Activated T-helper 2 cell treated with anti-CD3 and anti-CD28 coated beads, Interferon-gamma antibody, Interleukin-2, Interleukin-4, amounts not matched to agents 10 μg/mL and 5 μg/mL and 100 μg/mL, durations not matched to agents 14 hours and 24 hours and 36 hours (primary cell): ENCODE measurements at places on chromosomes 12 and 14.
A peak's percentile ranks its signal among the peaks of the same experiment; 100 is the strongest.

GRCh38 chr12:28278960-28279359 lies 88.7 kb downstream of the CCDC91 start:
- no peak for DNase-seq

GRCh38 chr12:121911824-121912585 lies 6.4 kb upstream of the CFAP251 start:
- no peak for DNase-seq

GRCh38 chr12:48811437-48812090 lies 6.7 kb upstream of the CACNB3 start:
- no peak for DNase-seq

- DNase-seq: no peak
Measured at GRCh38 chr14:105063056-105063455, 2.2 kb downstream of the GPR132 start.

- DNase-seq: no peak
Measured at GRCh38 chr14:61752626-61753025, 9.6 kb upstream of the SNAPC1 start.

GRCh38 chr14:104144453-104144790 lies 6.0 kb downstream of the KIF26A start:
- DNase-seq: no peak

GRCh38 chr14:52919971-52920370 lies 30.9 kb downstream of the FERMT2 start:
- no peak for DNase-seq

GRCh38 chr12:122852336-122853275 lies 17.3 kb downstream of the HIP1R start:
- no peak for DNase-seq

DNA sequence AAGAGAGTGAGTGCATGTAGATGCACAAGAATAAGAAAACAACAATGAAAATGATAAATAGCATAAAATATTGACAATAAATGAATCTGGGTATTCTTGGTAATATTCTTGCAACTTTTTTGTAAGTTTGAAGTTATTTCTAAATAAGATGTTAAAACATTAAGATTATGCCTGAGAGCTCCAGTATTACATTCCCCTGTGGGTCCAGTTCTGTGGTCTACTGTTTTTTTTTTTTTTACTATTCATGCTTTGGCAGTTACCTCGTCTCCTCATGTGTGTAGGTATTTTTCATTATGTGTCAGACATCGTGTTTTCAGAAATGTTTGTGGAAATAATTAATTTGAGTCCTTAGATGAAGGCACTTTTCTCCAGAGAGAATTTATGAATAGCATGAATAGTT lies 386.2 kb downstream of the AACS start:
- DNase-seq: no peak

- DNase-seq: no peak
Measured at GRCh38 chr12:1993341-1993740, 10.9 kb downstream of the DCP1B start.

DNA sequence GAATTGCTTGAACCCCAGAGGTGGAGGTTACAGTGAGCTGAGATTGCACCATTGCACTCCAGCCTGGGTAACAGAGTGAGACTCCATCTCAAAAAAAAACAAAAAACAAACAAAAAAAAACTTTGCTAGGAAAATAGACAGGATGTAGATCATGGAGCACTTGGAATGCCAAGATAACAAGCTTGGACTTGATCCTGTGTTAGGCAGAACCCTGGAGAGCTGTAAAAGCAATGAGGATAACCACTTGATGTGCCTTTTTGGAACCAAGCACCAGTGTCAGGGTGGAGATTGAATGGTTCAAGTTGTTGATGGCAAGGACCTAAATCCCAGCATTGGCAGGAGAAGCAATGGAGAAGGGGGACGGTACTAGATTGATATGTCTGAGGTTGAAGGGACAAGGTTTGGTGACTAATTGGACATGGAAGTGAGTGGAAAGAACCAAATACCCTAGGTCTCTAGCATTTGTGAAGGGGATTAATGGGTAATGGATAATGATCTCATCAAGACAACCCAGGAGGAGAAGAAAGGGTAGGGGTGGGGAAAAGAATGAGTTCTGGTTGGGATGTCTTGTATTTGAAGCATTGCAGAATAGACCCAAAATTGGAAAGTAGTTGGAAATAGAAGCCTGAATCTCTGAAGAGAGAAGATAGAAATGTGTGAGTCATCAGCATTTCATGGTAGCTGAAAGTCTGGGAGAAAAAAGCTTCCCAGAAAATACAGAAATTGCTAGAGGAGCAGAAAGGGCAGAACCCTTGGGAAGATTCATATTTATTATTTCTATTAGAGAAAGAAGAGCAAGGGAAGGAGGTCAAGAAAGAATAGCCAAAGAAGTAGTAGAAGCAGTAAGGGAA lies 176.7 kb downstream of the NUAK1 start:
- DNase-seq: no peak

GRCh38 chr12:84696281-84696680 lies 216.3 kb downstream of the SLC6A15 start:
- DNase-seq: no peak

DNA sequence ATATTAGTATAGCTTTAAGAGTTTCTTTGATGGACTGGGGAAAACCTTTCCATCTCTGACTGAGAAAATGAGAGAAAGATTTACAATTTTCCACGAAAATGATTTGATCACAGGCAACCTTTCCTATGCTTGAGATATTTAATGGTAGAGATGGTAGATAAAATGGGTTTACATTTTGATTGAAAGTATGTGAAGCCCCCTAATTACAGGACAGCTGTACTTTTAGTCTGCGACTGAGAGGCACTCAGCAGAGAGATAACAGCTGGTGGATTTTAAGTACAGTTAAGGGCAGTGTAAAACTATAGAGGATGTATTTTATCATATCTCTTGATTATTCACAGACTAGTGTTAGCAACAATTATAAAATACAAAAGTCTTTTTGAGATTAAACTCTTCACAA lies 40.7 kb downstream of the C12orf50 start:
- DNase-seq: no peak

DNA sequence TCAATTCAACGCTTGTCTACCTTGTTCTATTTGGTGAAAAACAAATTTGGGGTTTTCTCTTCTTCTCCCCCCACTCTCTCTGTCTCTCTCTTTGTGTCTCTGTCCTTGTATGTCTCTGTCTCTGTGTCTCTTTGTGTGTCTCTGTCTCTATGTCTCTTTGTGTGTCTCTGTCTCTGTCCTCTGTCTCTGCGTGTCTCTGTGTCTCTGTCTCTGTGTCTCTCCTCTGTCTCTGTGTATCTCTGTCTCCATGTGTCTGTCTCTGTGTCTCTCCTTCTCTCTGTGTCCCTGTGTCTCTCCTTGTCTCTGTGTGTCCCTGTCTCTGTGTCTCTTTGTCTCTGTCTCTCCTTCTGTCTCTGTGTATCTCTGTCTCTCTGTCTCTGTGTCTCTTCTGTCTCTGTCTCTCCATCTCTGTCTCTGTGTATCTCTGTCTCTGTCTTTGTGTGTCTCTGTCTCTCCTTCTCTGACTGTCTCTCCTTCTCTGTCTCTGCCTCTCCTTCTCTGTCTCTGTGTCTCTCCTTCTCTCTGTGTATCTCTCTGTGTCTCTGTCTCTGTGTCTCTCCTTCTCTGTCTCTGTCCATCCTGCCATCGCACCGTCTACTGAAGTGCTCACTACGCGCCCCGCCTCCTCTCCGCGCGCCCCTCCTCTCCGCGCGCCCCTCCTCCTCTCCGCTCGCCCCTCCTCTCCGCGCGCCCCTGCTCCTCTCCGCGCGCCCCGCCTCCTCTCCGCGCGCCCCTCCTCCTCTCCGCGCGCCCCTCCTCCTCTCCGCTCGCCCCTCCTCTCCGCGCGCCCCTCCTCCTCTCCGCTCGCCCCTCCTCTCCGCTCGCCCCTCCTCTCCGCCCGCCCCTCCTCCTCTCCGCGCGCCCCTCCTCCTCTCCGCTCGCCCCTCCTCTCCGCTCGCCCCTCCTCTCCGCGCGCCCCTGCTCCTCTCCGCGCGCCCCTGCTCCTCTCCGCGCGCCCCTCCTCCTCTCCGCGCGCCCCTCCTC lies 12.8 kb downstream of the LRCOL1 start:
- DNase-seq: no peak

GRCh38 chr14:58899317-58899713 lies 261.6 kb downstream of the DACT1 start:
- no peak for DNase-seq

- peak; percentile 38 for DNase-seq
Measured at GRCh38 chr14:93975791-93976476, 436 bp downstream of the ASB2 start.

DNA sequence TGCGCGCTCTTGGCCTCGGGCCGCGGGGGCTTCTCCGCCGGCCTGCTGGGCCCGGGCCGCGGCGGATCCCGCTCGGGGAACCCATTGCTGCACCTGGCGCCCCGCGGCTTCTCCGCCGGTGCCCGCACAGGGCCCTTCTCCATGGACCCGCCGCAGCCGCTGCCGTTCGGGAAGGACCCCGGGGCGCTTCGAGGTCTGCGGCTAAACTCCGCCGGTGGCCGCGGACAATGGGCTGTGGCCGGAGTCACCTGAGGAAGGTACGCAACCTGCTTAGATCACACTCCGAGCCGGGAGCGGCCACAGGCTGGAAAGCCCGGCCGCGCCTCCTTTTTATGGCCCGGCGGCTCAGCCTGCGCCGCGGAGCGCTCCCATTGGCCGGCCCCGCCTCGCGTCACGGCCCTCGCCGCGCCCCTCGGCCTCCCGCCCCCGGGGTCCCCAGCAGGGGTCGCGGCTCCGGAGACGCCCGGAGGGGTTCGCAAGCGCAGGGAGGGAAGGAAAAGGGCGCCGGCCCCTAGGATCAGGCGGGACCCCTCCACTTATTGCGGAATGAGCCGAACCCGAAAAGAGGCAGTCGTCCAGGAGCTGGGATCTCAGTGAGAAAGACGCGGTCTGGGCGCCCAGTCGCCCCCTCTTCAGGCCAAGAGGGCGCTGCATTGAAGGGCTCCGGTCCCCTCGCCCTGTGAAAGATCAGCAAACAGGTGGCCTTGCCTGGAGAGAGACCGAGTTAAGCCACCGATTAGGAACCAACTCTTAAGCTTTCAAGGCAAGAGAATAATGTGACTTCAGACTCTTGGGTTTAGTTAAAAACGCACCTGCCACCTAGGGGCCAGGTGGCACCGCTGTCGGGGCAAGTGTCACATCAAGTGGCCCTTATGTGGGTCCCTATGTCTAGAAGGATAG lies at the start of gene GCH1:
TSS of gene GCH1 (minus strand) at position 306 of the 900 bp plus-strand sequence. CDS start at position 143, 163 bp downstream.
- peak; percentile 75 for DNase-seq

GRCh38 chr12:57455374-57456144 lies 452 bp downstream of the INHBE start:
- no peak for DNase-seq

DNA sequence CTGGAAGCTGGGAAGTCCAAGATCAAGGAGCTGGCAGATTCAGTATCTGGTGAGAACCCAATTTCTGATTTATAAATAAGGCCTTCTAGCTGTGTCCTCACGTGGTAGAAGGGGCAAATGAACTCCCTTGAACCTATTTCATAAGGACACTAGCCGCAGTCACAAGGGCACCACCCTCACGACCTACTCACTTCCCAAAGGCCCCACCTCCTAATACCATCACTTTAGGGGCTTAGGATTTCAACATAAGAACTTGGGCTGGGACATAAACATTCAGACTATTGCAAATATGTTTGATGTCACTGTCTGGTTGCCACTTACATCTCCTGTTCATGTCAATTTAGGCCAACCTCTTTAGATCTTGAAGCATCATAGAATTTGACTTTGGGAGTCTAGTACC lies 10.8 kb upstream of the CNIH1 start:
- no peak for DNase-seq

DNA sequence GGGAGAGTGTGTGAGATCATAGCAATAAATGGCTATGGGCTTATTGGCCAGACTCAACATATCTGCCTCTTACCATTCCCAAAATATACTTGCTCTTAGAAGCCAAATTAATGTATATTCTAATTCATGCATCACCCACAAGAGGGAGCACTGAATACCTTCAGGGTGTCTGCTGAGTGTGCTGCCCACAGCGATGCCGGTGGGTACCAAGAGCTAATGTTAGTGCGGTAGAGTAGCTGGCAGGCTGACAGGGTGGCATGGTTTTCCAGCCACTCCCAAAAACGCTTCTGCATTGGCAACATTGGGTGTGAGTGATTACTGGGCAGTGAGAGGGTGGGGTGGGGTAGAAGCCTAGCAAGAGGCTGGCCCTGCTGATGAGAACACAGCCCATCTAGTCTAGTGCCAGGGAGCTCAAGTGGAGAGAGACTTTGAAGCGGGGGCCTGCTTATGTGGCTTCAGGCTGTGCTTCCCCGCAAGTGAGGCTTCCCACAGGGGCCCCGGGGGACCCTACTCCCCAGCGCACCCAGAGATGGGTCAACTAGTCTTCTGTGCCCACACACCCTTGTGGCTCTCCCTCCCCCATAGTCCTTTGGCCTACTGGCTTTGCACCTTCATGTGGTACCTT lies 9.2 kb upstream of the PLEKHD1 start:
- DNase-seq: no peak

DNA sequence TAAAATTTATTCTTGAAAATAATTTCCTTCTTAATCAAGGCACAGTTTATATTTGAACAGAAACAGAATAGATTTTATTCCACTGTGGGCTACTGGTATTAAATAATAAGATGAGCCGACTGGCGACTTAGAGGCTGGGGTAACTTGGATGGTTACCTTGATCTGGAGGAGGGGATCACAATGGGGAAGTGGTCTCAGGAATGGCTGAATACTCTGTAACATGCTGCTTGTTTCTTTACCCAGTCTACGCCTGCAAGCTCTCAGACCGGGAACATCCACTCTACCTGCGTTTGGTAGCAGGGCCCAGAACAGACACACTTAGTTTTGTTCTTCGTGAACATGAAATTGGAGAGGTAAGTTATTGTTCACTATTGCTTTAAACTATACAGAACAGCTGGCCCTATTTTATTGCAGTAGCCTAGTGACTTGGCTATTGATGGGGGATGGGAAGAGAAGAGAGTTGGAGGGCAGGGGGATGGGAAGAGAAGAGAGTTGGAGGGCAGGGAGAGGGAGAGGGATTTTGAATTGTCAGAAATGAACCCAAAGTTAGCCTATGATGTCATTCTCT lies 67.9 kb downstream of the GNS start:
- DNase-seq: no peak

DNA sequence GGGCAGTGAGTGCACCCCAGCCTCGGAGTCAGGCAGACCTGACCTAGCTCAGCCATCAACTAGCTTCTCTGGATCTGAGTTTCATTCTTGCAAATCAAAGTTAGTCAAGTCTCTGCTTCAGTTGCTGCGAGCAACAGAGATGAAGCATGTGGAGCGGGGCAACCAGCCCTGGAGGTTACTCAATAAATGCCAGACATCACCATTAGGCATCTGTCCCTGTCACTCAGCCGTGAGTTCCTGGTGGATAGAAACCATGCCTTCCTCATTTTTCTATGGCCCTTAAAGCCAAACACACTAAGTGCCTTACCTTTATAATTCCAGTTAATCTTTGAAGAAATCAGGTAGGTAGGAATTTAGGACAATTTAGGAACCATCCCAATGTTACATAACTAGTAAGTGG lies 19.3 kb downstream of the RFX4 start:
- no peak for DNase-seq

GRCh38 chr12:21538061-21538653 lies 12.1 kb downstream of the SPX start:
- no peak for DNase-seq

DNA sequence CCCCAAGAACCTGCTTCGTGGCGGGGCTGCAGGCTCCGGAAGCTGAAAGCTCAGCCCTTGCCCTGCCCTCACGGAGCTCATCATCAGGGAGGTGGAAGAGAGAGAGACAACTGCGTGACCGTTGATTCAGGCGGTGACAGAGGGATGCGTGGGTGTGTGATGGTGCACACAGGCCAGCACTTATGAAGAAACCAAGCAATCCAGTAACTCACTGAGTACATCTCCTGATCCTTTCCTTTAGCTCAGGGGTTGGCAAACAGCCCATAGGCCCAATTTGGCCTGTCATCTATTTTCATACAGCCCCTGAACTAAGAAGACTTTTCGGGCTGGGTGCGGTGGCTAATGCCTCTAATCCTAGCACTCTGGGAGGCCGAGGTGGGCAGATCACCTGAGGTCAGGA lies 49.9 kb downstream of the TESC start:
- DNase-seq: no peak
